NCI-H748 treated with DMSO at 0.1 percent for 48 hours (cell line): ENCODE measurements at places on chromosomes 1 and 21.

- DNase-seq, result no peak
These were observed 1.1 kb downstream of the LUZP1 start for GRCh38 chr1:23167353-23168078.

- no peak for DNase-seq
These were observed 23.0 kb upstream of the DNAJC11 start for GRCh38 chr1:6724517-6725141.

DNA sequence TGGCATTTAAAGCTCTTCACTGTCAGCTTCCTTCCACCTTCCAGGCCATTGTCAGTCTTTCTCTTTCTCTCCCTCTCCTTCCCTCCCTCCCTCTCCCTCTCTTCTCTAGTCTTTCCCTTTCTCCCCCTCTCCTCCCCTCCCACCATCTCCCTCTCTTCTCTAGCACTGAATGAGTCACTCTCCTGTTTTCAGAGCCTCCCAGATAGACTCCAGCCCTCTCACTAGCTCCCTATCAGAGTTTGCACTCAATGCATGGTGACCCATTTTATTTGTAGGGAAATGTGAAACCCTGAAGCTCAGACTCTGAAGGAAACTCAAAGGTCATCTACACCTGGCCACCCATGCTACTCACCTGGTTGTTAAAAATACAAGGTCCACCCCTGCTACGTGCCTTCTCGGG, 4.4 kb upstream of the MATN1 start:
- no peak for DNase-seq

GRCh38 chr21:46394595-46395104, 64.0 kb upstream of the DIP2A start:
- DNase-seq, result no peak

DNA sequence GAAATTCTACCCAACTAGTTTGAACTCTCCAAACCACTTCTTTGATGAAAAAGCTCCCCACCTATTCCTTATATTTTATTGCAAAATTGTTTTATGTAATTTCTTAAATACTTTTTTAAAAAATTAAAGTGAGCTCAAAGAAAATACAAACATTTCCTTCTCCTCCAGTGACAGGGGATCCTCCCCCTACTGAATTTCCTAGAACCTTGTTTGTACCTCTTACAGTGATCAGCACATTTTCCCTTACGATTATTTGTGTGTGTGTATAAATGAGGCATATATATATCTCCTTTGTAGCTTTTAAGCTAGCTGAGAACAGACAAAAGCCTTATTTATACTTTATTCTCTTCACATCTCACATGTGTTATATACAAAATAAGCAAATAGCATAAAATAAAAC, 44.4 kb downstream of the VAV3 start:
- DNase-seq, result no peak

DNA sequence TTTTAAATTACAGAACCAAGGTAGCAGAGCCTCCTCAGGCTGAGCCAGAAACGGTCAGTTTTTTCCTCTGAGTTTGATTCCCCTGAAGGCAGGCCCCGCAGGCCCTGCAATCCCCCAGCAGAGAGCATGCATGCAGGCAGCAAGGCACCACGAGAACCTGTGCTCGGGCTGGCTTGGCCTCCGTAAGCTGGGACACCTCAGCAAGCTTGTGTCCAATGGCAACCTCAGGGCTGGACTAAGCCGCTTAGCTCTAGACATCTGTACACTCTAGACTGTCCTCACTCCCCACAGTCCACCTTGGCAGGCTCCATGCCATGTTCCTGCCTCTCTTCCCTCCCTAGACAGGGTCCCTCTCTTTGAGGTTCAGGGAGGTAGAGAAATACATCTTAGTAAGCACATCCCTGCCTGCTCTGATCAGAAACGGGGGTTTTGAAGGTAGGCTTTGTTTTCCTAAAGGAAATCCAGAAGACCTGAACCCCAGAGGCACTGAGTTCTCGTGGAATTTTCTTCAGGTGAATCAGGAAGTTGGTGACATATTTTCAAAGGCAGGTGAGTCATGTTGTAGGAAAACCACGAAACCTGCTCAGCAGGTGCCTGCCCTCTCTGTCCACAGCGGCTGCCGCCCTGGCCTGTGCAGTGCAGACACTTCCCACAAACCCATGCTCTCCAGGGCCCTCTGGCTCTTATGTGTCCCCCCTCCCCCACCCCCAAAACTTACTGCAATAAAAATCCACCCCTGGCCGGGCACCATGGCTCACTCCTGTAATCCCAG, 7.0 kb downstream of the TMEM63A start:
- DNase-seq, result no peak

GRCh38 chr1:53807916-53808315, 30.2 kb downstream of the NDC1 start:
- no peak for DNase-seq

- DNase-seq, result no peak
These were observed 77.2 kb upstream of the SIPA1L2 start for GRCh38 chr1:232707142-232707541.

- DNase-seq, result no peak
These were observed 144.0 kb downstream of the LEPR start for GRCh38 chr1:65564493-65564892.

DNA sequence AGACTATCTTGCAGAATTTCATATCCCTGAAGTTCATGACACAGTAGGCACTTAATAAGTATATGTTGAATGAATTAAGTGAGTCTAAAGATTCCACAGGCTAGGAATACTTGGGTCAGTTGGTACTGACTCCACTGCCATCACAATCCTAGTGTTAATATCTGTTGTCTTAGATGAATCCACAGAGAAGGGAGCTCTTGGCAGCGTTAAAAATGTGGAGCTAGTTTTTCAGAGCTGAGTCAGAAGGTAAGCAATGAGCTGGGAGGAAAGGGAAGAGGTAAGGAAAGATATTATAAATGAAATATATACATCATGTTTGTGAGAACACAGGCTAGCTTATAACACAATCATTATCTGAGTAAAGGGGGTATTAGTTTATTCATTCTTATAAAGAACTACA, 21.8 kb upstream of the GORAB start:
- DNase-seq, result no peak

- DNase-seq, result no peak
These were observed 137.1 kb upstream of the RAB4A start for GRCh38 chr1:229133811-229134210.

GRCh38 chr1:158099185-158099584, 81.5 kb upstream of the CD1D start:
- DNase-seq, result no peak

DNA sequence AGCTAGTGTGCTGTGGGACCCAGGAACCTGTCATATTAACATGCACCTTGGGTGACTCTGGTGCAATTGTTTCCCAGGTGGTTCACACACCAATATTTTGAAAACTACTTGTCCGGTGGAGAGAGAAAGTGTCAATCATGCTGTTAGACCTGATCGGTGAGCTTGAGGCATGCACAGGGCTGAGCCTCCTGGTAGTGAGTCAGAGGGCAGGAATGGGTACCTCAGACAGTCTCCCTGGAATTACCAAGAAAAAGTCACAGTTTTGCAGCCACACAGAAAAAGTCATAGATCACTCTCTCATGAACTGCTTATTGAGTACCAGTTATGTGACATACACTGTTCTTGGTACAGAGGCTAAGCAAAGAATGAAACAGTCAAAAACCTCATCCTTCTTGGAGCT, 140.1 kb upstream of the NFIA start:
- no peak for DNase-seq

GRCh38 chr21:32523463-32523862, 61.9 kb downstream of the TCP10L start:
- DNase-seq, result no peak

DNA sequence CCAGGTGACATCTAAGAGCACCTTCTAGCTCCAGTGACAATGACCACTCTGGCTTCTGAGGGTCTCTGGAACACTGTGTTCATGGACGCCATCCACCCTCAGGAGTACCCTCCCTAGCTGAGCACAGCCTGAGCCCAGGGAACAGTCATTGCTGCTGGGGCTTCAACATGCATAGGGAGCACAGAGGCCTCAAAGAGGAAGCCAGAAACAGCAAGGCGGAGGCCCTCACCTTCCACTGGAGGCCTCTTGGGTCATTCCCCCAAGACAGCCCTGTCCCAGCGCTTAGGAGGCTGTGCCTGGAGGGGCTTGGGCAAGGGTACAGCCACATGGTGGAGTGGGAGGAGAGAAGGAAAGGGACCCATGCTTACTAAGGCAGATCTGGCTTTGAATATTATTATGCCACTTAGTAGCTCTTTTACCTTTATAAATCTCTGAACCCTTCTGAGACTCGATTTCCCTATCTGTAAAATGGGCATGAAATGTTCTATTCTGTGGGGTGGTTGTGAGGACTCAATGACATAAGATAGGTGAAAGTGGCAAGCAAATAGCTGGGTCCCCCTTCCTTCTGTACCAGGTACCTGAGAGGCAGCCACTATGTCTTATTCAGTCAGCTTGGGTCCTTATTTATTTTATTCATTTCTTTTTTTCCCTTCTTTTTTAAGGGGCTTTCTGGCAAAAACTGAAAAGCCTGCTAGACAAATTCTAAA, 32.8 kb downstream of the PTAFR start:
- DNase-seq, result no peak

GRCh38 chr1:53270107-53270506, 31.8 kb upstream of the MAGOH start:
- DNase-seq, result no peak

DNA sequence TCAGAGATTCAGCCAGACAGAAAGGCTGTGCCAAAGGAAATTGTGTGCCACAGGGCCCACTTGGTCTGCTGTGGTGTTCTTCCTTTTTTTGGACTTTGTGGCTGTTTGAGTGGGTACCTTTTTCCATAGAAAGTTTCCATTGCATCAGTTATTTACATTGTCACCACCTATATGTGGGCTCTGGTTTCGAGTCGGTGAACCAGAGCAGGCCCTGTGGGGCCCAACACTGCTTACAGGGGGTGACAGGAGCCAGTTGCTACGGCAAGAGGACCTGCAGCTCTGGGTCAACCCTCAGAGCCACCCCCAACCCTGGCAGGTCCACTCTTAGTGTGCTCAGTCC, 157.0 kb upstream of the EDN2 start:
- no peak for DNase-seq

- no peak for DNase-seq
These were observed 534.4 kb downstream of the MATN1 start for GRCh38 chr1:30188999-30189398.

DNA sequence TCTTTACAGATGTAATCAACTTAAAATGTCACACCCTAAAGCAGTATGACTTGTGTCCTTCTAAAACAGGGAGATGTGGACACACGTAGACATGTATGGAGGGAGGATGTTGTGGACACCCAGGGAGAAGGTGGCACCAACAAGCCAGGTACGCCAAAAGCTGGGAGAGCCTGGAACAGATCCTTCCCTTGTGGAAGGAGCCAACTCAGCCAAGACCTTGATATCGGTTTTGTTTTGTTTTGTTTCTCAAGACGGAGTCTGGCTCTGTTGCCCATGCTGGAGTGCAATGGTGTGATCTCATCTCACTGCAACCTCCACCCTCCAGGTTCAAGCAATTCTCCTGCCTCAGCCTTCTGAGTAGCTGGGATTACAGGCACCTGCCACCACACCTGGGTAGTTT, 45.6 kb downstream of the CHAF1B start:
- DNase-seq, result no peak

- no peak for DNase-seq
These were observed 16.5 kb upstream of the A3GALT2 start for GRCh38 chr1:33337441-33337840.

DNA sequence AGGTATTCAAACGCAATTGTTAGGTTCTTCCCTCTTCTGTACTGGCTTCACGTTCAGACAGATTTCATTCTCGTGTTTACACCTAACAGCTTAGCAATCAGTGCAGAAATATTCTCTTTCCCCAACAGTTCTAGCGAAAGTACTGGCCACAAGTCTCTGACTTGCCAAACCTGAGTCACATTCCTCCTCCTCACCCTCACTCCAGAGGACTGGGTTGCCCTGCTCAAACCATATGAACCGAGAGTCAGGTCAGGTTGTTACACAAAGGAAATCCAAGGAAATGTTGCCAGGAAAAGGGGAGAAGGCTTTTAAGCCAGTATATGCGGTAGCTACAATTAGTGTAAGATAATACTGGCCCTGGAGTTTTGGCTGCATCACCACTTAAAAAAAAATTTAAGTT, 282.5 kb downstream of the RGS7 start:
- DNase-seq, result no peak

GRCh38 chr1:209839875-209840546, 12.2 kb downstream of the UTP25 start:
- no peak for DNase-seq

- DNase-seq, result no peak
These were observed 16.8 kb upstream of the MARK1 start for GRCh38 chr1:220511179-220511578.

- DNase-seq, result no peak
These were observed 1.3 kb downstream of the ARHGAP29 start for GRCh38 chr1:94236013-94236491.

GRCh38 chr1:81982523-81982922, 181.8 kb downstream of the ADGRL2 start:
- DNase-seq, result no peak

GRCh38 chr1:211490038-211490678, 1.8 kb downstream of the RD3 start:
- no peak for DNase-seq

DNA sequence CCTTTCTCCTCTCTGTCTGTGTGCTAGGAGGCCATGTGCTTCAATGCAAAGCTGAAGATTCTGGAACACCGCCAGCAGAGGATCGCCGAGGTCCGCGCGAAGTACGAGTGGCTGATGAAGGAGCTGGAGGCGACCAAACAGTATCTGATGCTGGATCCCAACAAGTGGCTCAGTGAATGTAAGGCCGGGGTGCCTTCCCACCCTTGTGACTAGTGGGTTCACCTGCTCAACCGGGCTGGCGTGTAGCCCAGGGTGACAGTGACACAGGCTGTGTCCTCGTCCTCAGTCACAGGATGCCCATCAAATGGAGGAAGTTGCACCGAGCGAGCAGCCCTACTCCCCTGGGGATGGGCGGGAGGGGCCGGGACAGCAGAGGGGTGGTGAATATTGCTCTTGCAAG, 544.1 kb downstream of the KIF26B start:
- DNase-seq, result no peak

GRCh38 chr1:188129856-188130838, 1301.4 kb downstream of the PLA2G4A start:
- DNase-seq, result no peak

- DNase-seq, result no peak
These were observed 10.8 kb upstream of the MYOG start for GRCh38 chr1:203096566-203096965.

- no peak for DNase-seq
These were observed 7.4 kb downstream of the GPR25 start for GRCh38 chr1:200880212-200880611.

DNA sequence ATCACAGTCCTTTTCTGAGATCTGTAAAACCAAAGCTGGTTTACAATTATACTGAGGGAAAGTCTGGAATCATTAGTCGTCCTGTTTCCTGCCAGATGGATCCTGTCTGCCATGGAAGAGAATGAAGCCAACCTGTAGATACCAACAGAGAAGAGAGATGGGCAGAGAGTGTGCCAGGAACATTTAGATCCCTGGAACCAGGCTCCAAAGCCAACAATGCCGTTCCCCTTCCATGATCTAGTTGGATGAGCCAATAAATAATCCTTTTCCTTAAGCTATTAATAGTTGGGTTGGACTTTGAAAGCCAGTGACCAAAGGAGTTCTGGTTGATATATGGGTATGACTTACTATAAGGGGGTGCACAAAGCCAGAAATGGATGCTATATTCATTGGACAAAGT, 15.0 kb downstream of the CAPN8 start:
- no peak for DNase-seq
